CD4-positive, alpha-beta T cell treated with Interferon alpha-2 for 1 hour (primary cell): ENCODE measurements at places on chromosomes 12 and 14.

GRCh38 chr12:44157359-44157758, 321.5 kb downstream of the TMEM117 start:
- DNase-seq = no peak

GRCh38 chr12:100375038-100375735, 18.3 kb downstream of the SLC17A8 start:
- DNase-seq = no peak

GRCh38 chr12:58414398-58414871, 473.1 kb downstream of the ATP23 start:
- DNase-seq = no peak

DNA sequence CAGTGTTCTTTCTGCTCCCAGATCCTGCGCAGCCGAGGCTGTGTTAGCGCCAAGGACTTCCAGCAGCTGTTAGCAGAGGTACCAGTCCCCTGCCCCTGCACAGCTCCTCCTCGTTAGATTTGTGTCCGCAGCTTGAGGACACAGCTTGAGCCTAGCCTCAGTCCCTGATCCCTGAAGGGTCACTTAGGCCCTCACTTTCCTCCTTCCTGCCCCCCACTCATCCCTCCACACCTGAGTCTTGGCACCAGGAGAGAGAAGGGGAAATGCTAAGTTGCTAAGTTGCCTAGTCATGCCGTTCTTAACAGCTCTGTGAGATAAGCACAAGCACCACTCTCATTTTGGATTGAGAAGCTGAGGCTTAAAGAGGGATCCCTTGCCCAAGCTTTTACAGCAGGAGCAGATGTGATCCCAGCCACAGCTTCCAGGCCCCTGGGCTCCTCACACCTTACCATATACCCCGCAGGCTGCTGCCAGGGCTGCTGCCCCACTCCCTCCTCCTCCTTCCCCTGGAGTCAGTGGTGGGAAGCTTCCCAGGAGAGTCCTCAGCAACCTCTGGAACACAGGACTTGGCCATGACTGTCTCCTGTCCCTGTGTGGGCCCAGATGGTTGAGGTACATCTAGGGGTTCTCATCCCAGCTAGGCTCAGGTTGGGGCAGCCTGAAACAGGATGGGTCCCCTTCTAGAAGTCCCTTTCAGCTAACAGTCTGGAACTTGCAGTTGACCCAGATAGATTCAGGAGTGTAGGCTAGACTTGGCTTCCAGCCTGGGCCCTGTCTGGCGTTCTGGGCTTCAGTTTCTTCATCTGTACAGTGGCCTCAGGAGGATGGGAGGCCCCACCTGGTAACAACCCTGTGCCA, 975 bp downstream of the OGFOD2 start:
- no peak for DNase-seq

- DNase-seq = no peak
These were observed 49.6 kb upstream of the RASSF3 start for GRCh38 chr12:64560396-64561301.

- no peak for DNase-seq
These were observed 12.2 kb downstream of the POLR3B start for GRCh38 chr12:106369624-106370346.

GRCh38 chr12:89901906-89902642, 193.4 kb upstream of the ATP2B1 start:
- no peak for DNase-seq

- DNase-seq = peak; percentile 49
These were observed 19.5 kb downstream of the TMED10 start for GRCh38 chr14:75156901-75157300.

GRCh38 chr12:52871291-52872039, 22.7 kb upstream of the KRT78 start:
- DNase-seq = peak; percentile 41

DNA sequence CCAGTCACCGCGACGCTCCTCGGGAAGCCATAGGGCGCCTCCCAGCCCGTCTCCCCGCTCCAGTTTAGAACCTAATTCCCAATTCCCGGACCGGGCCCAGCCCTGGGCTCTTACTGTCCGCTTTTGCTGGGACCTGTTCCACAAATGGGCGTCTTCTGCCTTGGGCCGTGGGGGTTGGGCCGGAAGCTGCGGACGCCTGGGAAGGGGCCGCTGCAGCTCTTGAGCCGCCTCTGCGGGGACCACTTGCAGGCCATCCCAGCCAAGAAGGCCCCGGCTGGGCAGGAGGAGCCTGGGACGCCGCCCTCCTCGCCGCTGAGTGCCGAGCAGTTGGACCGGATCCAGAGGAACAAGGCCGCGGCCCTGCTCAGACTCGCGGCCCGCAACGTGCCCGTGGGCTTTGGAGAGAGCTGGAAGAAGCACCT, 797 bp downstream of the UNG start:
- DNase-seq = no peak

GRCh38 chr12:122834921-122835749, at the start of gene HIP1R:
TSS of gene HIP1R (plus strand) at chr12:122835457. CDS start at chr12:122835551, 94 bp downstream.
- DNase-seq = peak; percentile 64

DNA sequence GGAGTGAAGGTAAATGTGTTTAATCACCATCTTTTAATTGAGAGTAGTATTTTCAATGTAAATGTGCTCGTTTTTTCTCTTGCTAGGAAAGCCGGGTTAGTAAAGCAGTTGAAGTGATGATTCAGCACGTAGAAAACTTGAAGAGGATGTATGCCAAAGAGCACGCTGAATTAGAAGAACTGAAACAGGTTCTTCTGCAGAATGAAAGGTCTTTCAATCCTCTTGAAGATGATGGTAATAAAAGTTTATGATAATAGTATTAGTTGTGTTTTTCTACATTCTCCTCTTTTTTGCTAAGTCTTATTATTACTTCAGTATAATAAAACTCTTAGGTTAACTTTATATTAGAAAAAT, 93.9 kb downstream of the DNAI7 start:
- no peak for DNase-seq

DNA sequence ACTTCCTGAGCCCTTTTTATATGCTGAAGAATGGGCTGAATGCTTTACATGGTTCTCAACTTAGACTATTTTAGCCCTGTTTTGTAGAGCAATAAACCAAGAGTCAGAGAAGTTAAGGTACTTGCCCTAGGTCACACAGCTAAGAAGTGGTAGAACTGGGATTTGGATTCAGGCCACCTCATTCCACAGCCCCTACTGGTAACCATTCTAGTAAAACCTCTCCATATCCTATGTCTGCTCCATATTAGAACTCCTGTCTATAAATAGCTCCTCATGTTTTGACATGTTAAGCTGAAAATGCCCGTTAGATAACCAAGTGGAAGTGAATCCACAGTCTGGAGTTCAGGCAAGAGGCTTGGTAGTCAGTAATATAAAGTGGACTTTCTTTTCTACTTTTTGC, 111.6 kb downstream of the HECTD4 start:
- no peak for DNase-seq

- DNase-seq = peak; percentile 25
These were observed 106.7 kb upstream of the SFSWAP start for GRCh38 chr12:131603939-131604795.

- no peak for DNase-seq
These were observed 153.0 kb upstream of the DIO3 start for GRCh38 chr14:101408077-101408831.

- no peak for DNase-seq
These were observed 30.2 kb downstream of the LEMD3 start for GRCh38 chr12:65199604-65200003.

GRCh38 chr12:104652358-104652757, 195.6 kb downstream of the CHST11 start:
- no peak for DNase-seq

DNA sequence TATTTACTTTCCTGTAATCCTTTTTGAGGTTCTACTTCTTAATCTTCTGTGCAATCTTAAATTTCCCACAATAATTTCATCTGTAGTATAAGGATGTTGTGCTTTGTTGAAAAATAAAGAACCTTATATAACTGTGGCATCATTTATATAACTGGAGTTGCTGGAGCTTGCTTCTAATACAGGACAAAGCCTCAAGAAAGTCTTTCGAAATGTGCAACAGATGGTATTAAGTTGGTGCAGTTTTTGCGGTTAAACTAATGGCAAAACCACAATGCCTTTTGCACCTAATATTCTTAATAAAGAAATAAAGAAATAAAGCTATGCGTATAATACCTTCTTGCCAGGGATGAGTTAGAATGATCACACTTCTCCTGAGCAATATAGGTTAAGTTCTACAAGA, 180.0 kb downstream of the KITLG start:
- DNase-seq = no peak

DNA sequence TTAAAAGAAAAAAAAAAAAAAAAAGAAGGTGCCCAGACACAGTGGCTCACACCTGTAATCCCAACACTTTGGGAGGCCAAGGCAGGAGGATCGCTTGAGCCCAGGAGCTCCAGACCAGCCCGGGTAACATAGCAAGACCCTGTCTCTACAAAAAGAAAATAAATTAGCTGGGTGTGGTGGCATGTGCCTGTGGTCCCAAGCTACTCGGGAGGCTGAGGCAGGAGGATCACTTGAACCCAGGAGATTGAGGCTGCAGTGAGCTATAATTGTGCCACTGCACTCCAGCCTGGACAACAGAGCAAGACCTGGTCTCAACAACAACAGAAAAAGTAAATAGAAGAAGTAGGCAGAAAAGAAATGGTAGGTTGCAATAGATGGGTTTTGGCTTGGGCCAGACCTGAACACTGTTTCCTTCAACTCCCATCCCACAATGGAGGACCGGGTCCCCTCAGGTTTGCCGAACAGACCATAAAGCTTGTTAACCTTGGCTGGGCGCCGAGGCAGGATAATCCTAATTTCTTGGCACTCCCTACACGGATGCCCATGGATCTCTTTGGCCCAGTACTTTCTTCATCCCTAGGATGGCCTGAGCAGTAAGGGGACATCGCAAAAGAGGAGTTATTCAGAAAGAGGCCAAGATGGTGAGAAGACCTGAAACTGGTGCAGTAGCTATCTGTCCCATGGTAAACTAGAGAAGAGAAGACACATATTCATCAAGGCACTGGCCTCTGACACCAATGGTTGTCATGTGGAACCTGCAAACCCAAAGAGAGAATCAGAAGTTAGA, 165.5 kb upstream of the CCND2 start:
- DNase-seq = no peak

DNA sequence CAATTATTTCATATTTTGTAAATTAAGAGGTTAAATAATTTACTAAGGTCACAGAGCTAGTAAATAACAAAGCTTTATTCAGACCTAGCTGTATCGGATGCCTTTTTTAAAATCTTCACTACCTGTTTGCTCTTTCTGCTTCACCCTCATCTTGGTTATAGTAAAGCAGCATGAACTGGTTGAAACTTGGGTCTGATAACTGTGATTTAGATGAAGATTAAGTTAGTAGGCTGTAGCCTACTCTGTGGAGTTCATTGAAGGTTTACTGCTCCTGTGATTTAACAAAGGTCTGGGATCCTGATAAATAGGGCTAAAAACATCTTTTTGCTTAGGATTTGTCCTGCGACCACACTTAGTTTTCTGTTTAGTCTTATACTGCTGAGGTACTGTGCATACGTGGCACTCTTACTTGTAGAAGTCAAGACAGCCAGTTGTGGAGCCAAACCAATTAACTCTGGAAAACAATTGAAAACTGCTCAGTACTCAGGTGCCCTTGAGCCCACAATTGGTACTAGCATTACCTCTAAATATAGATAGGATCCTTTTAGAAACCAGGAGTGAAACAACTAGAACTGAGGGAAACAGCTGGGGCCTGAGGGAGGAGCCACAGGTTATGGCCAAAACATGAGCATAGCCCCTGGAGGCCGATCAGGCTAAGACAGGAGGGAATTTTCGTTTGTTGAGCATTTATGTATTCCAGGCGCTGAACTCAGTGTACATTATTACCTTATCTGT, 2.3 kb downstream of the SPATS2 start:
- no peak for DNase-seq

GRCh38 chr12:109663795-109664194, 49.8 kb upstream of the FAM222A start:
- DNase-seq = no peak

DNA sequence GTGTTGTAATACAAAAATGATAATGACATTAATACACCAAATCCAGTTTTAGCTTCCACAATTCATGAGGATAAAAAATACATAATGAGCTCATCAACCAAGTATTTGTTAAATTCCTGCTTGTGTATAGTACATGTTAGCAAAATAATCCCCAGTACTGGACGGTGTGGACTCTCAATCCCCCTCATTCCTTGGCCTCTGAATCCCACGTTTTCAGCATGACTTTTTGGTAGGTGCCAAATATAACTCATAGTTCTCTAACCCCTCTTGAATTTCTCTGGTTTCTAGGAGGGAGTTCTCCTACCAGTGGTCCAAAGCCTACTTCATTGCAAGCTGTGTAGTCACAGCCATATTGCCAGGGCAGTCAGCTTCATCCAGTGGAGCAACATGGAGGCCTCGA, 41.4 kb upstream of the EPS8 start:
- DNase-seq = no peak

DNA sequence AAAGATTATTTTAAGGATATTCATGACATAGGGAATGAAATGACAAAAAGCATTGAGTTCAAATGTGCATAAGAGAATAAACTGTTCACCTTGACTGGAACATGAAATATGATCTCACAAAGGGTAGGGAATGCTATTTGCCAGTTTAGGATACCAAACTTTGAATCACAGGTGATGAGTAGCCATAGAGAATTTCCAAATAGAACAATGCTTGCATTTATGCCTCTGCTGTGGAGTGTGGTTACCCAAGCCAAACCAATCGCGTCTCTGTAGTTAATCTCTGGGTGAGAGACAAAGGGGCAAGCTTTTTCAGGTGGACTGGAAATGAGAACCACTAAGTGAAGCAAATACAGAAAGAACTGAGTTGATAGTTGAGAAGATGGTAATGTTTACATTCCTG, 371.1 kb upstream of the RPL10L start:
- DNase-seq = no peak

DNA sequence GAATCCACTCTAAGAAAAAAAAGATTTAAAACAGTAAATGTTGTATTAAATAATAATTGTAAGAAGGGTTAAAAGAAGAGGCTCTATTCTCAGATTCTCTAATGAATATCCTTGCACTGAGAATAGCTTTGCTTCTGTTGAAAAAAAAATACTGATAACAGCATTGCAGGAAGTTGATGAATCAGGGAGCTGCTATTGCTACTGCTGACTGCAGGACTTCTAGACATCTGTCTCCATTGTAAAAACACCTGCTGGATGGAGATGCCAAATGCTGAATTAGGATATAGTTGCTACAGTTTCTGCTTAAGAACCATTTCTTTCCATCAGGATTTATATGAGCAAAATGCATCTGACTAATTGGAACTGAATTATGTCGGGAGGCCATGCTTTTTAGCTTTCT, 50.3 kb upstream of the ANP32D start:
- DNase-seq = no peak
